Karpas-422 (cell line): ENCODE measurements at places on chromosomes 13 and 19.

- no peak for DNase-seq
Measured at GRCh38 chr13:98595134-98595533, 18.2 kb upstream of the STK24 start.

DNA sequence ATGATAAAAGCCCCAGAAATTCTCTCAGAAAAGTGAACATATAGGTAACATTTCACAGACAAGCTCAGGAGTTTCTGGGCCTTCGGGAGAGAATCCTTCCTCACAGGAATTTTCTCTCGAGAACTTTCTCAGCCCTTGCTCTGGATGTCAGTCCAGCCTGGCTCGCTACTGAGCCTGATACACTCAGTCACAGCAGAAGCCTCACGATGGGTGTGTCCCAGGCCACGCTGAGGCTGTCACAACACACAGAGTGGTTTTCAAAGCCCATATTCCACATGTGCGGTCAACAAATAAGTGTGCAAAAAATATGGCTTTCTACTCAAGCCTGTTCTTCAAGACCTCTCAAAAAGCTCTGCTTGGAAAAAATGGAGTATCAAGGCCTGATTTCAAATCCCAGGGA lies 31.5 kb upstream of the MEDAG start:
- DNase-seq: no peak

- DNase-seq: no peak
Measured at GRCh38 chr13:30051531-30052060, 201.2 kb upstream of the UBL3 start.

DNA sequence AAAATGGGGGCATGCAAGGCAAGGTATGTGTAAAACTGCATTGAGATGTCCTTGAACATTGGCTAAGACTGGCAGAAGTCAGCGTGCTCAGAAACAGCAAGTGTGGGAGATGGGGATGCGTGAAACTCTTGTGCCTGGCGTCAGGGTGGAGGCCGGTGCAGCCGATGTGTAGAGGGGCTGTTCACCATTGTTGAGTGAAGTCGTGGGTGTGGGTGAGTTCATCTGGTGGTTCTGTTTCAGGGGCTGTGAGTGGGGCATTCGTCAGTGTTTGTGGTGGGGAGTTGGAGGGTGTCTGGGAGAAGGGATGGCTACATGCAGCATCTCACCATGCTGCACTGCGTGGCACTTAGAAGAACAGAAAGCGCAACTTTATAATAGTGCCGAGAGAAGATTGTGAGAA lies 11.4 kb upstream of the MIA start:
- DNase-seq: no peak

DNA sequence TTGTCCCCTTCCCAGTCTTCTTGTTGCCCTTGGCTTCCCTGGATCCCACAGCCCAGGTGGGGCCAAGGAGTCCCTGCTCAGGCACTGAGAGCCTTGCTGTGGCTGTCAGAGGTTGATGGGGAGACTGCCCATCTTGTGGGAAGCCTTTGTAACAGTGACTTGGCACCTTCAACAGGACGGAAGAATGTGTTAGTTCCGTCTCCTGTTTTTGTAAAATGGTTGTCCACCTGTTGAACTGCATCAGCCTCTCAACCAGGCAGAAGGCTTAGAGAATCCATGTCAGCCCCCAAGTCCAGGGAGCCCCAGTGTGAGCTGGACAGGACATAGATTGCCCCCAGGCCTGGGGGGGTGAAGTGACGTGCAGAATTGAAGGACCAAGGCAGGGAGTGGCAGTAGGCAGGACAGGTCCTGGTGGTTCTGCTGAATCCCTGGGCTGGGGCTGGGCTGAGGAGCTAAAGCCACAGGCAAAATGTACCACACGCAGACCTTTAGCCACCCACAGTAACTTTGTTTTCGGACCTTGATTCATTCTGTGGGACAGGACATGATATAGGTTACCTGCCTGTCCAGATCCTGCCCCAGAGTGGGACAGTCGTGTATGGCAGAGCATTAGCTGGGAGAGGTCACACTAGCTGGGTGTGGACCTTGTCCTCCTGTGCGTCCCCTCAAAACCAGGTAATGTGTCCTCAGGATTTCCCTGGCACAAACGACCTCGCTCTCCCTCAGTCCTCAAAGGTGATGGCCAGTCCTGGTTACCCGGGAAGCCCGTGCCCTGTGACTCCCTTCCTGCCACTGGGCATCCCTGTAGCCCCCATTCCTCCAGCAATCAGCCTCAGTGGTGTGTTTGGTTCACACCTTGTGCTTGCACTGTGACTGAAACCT lies 47.0 kb downstream of the GATAD2A start:
- no peak for DNase-seq

DNA sequence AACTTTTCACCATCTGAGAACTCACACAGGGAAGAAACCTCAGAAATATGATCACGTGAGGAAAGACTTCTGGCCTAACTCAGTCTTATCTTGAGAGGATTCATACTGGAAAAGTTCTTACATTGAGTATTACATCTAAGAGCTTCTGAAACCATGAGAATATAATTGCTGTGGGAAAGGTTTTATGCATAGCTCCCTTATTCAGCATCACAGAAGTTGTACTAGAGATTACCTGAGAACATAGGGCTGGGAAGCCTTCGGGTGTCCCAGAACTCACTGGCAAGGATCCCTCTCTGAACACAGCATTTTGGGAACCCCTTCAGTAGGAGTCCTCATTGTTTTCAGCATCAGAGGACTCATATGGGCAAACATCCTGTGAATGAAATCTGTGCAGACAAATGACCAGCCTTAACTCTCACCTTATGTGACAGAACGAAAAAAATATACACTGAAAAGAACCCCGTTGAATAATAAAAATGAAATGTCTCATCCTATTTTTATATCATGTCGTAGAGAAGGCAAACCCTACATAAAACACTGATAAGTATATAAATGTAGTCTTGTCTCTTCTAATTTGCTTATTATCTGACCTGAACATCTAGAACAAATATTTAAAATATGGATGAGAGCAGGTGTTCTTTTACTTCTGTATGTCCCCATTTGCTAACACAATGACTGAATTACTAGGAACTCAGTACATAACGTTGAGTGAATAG lies 14.2 kb downstream of the ZNF274 start:
- DNase-seq: no peak

DNA sequence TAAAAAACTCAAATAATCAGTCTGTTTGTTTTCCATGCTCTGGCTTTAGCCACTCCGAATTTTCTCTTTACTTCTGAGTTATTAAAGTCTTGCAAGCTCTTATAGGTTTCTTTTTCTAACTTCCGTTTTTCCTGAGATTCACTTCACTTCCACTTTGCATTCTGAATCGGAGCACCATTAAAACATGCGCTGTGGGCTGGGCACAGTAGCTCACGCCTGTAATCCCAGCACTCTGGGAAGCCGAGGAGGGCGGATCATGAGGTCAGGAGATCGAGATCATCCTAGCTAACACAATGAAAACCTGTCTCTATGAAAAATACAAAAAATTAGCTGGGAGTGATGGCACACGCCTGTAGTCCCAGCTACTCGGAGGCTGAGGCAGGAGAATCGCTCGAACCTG lies 357.9 kb downstream of the SLITRK6 start:
- no peak for DNase-seq

DNA sequence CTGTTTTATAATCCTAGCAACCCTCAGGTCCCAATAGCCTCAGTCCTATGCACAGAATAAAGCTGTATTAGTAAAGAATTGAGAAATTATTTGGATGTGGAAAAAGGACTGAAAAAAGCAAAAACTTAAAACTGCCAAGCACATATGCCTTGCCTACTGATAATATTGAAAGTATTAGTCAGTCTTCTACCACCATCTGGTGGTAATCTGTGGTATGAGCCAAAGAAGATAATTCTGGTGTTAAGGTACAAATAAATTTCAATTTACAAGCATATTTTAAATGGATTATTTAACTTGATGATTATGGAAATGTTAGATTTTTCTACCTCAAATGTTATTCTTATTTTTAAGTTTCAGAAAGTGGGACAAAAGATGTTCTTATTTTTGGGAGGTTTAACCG lies 460.3 kb upstream of the KLHL1 start:
- peak; percentile 74 for DNase-seq

GRCh38 chr19:18368504-18369222 lies 17.3 kb upstream of the GDF15 start:
- DNase-seq: no peak

GRCh38 chr13:29569253-29570050 lies 26.0 kb downstream of the SLC7A1 start:
- no peak for DNase-seq
